ENCODE measurements at places on chromosomes 2 and 18. TPM values are rescaled to one million over a fixed set of nuclear protein-coding genes. Genes with fewer than 3 reads are reported as not detected.

GRCh38 chr2:180849851-180850250, 130.6 kb upstream of the UBE2E3 start:
- no peak for DNase-seq

- no peak for DNase-seq
Measured at GRCh38 chr2:20430461-20431300, 16.2 kb upstream of the RHOB start.

- DNase-seq, result no peak
Measured at GRCh38 chr2:137190411-137191195, 425.3 kb downstream of the THSD7B start.

GRCh38 chr18:70398076-70398475, 109.2 kb downstream of the SOCS6 start:
- no peak for DNase-seq

DNA sequence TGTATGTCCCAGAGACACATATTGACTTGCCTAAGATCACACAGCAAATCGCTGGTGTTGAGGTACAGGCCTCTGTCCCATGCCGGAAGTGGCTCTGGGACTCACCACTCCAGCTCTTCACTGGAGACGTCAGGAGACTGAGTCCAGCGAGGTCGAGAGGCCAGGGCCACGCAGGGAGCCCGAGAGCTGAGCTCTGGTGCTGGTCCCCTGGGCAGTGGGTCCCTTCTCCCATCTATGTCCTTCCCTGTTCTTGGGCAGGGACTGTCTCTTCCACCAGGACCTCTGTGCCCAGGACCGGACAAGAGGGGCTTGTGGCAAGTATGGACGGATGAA, 62.4 kb upstream of the TWIST2 start:
- no peak for DNase-seq

- no peak for DNase-seq
Measured at GRCh38 chr2:216901273-216901672, 41.4 kb upstream of the TNP1 start.

DNA sequence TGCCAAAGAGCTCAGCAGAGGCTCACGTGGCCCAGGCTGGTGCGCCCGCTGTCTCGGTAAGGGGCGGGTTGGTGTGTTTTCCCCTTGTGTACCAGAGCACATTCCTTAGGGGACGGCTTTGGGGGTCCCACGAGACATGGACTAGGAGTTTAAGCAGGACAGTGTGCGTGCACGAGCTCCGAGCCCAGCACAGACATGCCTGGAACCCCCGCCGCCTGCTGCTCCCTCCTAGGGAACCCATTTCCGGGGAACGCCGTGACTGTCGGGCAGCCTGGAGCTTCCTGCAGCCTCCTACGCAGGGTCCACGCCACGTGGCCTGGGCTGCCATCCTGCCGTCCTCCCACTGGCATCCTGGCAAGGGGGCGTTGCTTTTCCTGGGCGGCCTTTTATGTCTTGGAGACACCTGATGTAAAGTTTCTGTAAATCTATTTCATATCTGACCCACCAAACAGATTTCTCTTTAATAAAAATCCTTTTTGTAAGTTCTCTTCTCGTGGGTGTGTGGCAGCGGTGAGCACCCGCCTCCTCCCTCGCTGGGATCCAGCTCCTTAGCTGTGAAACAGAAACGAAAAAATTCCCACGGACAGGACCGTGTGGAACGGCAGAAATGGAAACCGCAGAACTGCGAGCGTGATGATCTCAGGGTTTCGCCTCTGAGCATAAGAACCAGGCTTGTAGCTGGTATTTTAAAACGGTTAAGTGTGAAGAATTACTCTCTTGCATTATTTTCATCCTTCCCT, 43.5 kb upstream of the KCNG2 start:
- DNase-seq, result no peak

DNA sequence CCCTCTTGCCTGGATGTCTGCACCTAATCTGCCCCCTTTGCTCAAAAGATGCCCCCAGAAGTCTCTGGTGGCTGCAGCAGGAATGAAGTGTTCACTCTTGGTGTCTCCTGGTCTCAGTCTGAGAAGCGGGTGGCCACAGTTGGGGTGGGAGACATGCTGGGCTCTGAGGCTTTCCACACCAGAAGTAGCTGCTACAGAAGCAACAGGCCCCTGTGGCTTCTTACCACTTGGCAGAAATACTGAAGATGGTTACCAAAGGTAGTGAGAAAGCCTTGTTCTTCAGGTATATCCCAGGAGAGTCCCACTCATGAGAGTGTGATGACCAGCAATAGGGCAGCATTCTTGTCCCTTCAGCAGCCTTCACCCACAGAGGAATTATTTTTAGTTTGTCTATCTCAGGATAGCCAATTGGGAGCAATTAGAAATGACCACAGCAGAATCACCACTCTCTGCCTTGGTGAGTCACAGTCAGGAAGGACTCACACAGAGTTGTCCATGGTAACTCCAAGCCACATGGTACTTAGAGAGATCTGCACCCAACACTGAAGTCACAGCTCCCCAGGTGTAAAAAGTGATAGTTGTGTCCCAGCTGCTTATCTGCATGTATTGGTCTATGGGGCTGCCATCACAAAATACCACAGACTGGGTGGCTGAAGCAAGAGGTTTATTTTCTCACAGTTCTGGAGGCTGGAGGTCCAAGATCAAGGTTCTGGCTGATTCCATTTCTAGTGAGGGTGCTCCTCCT, 169.8 kb upstream of the ID2 start:
- DNase-seq, result no peak

DNA sequence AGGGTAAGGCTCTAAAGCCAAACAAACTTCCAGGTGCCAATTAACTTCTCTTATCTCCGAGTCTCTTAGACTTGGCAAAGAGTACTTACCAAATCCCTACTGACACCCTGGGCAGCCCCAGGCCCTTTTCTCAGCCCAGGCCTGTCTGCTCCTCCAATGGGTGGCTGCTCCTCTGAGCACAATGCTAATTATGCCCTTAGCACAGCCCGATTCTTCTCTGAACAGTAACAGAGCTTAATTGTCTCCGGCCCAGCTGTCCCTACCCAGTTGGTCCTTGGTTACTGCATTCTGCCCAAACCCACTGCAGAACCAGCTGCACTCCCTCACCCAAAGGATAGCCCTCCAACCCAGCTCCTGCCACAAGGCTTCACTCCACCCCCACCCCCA, 110.3 kb downstream of the SMAD7 start:
- DNase-seq, result no peak

- DNase-seq, result no peak
Measured at GRCh38 chr2:162574615-162575452, 230.9 kb downstream of the GCA start.

DNA sequence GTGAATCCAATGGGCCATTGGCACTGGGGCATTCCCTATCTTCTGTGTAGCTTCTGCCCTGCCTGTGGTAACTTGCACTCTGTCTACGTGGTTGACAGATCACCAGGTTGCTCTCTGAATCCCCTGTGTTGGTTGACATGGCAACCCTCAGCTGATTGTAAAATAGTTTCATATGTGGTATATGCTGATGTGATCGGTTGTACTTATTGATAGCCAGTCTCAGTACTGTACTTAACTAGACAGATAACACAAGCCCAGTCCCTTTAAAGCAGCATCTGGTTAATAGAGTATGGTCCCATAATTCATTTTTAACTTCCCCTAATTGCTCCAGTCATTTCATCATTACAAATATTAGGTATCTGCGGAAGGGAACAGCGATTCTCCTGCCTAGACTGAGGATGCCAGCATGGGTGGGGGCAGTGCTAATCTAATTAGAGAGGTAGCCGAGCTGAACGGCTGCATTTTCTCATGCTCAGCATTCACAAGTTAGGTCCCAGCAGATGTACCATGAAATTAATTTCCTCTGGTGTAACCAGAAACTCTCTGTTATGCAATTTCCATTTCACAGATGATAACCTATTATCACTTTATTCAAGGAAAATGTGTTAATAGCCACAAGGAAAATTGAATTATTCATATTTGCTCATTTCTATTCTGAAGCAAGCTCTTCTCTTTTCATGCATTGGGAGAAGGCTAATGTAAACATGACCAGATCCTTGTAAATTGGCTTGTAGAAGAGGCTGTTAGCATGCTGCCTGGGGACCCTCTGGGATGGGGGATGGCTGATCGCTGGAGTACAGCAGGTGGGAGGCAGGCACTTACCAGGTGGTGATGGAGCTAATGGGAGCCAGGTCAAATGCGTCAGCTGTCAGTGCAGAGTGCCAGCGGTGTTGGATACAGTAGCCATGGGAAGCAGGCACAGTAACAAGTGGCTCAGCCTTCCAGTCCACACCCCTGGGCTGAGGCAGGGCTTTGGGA, 608.3 kb downstream of the GALR1 start:
- DNase-seq, result no peak

DNA sequence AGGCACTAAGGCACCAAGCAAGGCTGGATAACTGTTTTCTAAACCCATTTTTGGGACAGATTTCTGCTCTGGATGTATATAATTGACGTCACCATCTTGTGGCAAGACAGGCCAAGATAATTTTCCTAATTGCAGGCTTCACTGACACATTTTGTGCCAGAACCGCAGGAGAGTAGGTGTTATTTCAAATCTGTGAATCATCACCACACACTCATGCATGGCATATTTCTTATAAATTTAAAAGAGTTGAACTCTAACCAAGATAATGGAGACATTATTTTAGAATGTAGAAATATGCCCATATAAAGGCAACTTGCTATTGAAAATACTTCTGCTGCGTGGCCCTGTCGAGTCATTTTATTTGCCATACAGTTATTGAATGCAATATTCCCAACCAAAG, 68.3 kb upstream of the ACYP2 start:
- DNase-seq, result no peak

- DNase-seq, result no peak
Measured at GRCh38 chr18:50663626-50664441, 103.9 kb downstream of the MAPK4 start.

DNA sequence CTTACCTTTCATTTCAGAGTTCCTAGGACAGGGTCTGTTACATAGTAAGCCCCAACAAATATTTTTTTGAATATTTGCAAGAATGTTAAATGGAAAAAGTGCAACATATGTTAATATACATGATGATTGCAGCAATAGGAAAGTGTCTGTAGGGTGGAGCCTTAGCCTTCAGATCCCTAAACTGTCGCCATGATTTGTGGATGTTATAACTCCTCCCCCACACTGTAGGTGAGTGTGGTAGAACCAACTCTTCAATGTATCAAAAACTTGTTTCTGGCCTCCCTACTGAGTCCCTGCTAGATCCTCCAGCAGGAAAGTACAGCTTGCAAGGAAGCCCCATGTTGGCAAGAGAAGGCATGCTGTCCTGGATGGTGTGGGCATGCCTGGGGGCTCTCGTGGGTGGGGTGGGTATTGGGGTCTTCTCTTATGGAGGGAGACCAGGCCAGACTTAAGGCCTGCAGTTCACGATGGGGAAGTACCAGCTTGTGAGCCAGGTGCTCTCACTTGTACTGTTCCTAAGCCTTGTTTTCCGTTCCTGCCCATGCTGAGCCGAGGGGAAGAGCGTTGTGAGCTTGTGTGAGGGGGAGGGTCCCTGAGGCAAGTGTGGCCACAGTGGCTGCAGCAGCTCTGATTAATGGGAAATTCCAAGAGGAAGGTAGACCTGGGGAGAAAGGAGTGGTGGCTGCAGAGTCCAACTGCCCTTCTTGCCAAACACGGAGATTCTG, 11.4 kb downstream of the FHOD3 start:
- DNase-seq, result no peak

DNA sequence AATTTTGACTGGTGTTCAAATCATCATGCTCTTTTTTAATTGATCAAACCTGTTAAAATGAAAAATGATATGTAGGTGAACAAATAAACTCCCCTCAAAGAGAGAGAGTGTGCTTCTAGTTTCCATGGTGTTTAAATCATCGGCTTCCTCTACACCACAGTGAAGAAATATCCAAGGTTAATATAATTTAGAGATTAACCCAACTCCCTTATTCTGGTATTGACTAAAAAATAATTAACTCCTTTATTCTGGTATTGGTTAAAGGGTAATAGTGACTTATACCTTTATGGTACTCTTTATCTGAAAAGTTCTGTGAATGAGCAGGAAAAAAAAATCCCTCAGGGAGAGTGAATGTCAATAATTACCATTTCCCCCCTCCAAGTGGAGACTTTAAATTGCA, 93.1 kb downstream of the SPATS2L start:
- DNase-seq, result no peak

DNA sequence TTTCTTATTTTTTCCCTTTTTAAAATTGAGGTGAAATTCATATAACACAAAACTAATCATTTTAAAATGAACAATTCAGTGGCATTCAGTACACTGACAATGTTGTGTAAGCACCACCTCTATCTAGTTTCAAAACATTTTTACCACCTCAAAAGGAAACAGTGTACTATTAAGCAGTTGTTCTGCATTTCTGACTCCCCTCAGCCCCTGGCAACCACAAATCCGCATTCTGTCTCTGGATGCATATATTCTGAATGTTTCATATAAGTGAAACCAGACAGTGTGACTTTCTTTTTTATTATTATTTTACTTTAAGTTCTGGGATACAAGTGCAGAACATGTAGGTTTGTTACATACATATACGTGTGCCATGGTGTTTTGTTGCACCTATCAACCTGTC, 19.2 kb upstream of the TANK start:
- DNase-seq, result peak; percentile 66

- no peak for DNase-seq
Measured at GRCh38 chr18:79625195-79625923, 54.2 kb upstream of the CTDP1 start.

DNA sequence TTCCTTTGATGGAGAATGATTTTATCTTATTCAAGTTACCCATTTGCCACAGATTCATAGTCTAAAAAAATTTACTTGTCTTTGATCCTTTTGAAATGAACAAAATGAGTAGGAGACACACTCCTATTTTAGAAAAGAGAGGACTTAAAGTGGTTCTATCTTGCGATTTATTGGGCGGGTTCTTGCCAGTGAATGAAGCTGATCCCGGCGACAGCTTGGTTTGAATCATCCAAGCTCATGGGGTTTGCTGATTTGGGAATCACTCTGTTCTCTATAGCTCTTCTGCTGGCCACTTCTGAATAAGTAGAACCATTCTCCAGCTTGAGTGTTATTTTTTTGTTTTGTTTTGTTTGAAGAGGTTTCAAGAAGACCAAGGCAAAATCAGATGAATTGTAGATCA, 25.5 kb upstream of the PPP1CB start:
- no peak for DNase-seq

Gene SCN9A
- total RNA-seq, result not detected

Gene SLC5A7
- total RNA-seq, result not detected

Gene ABCG5
- not detected for total RNA-seq

Gene ALPP
- not detected for total RNA-seq

Gene SCYGR7
- not detected for total RNA-seq

Gene FABP1
- total RNA-seq, result not detected

Gene HAAO
- total RNA-seq, result 0.26 TPM

Gene ERICH2
- total RNA-seq, result not detected

Gene MAP2
- total RNA-seq, result not detected

Gene RFX8
- 0.49 TPM for total RNA-seq

Data from activated CD4-positive, alpha-beta T cell treated with anti-CD3 and anti-CD28 coated beads, Interleukin-2, amount 10 ng/mL, durations not matched to agents 24 days and 14 days (primary cell).